ENCODE measurements at places on chromosomes 2 and 18. TPM values are rescaled to one million over a fixed set of nuclear protein-coding genes. Genes with fewer than 3 reads are reported as not detected.
A peak's percentile ranks its signal among the peaks of the same experiment; 100 is the strongest.

- peak; percentile 57 for DNase-seq
Measured at GRCh38 chr18:12034241-12035100, 53.2 kb downstream of the IMPA2 start.

MREG gene
- 3.0 TPM for polyA plus RNA-seq

EVX2 gene
- not detected for polyA plus RNA-seq

GRCh38 chr2:220002251-220002650, 374.8 kb downstream of the SLC4A3 start:
- DNase-seq = no peak

DNA sequence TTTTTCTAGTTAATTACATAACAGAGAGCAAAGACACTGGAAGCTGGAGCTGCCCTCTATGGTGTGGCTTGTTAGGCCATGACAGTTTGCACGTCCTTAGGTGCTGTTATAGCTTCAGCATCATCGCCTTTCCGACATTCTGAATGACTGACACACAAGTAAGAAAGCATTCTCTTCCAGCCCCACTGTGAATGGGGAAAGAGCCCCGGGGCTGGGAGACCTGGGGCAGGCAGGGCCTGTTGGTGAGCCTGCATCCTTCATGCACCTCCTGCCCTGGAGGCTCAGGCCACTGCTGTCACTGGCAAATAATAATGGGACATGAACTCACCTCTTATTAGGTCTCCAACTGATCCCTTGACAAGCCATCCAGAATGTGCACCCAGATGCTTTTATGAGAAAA, 71.8 kb downstream of the VAPA start:
- no peak for DNase-seq

MOGAT1 gene
- not detected for polyA plus RNA-seq

DNA sequence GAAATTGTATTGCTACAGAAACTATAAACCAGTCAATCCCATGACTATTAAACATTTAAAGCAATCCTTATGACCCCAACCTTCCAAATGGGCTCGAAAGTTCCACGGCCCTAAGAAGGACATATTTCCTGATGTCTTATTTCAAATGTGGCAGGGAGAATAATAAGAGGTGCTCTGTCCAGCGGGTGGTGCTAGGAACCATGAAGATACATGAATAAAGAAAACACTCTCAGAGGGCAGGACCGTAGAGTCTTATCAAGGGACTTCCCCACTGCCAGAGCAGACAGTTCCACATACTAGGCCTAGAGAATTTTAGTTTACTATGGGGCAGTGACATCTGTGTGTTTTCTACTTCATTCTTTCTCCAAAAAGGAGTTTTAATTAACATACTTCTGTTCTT, 187.1 kb upstream of the PIK3C3 start:
- DNase-seq = no peak

- DNase-seq = no peak
Measured at GRCh38 chr2:225190987-225191386, 148.7 kb upstream of the DOCK10 start.

- no peak for DNase-seq
Measured at GRCh38 chr2:199770716-199771115, 80.3 kb downstream of the FTCDNL1 start.

HS1BP3 gene
- 36.3 TPM for polyA plus RNA-seq

Measured in sigmoid colon (tissue), 7 donors.